T47D (cell line): ENCODE measurements at places on chromosomes 7 and 10.

DNA sequence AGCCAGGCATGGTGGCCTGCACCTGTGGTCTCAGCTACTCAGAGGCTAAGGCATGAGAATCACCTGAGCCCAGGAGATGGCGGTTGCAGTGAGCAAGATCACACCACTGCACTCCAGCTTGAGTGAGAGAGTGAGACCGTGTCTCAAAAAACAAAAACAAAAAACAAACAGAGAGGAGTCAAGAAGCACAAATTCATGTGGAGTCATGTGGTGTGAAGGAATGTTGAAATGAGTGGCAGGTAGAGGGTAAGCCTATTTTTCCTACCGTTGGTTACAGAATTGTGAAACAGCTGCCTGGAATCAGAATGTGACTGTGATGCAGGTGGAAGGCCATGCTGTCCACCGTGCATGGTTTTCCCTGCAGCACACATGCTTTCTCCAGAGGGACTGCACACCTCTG lies 23.7 kb upstream of the NUB1 start:
- DNase-seq: no peak

DNA sequence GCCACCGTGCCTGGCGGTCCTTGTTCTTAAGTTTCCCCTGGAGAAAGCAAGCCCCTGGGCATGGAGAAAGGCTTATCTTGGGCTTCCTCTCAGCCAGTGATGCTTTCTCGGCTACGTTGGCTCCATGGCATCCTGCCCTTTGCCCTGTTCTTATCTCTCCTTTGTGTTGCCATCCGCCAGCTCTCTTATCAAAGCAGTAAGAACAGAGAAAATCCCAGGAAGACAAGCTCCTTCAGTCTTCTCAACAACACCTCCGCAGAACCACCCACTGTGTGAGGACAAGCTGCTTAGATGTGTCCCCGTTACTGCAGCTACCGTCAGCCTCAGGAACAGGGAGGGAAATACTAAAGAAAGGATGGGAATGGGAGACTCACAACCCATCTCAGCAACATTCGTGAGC lies 3.3 kb downstream of the PLEKHS1 start:
- DNase-seq: no peak

DNA sequence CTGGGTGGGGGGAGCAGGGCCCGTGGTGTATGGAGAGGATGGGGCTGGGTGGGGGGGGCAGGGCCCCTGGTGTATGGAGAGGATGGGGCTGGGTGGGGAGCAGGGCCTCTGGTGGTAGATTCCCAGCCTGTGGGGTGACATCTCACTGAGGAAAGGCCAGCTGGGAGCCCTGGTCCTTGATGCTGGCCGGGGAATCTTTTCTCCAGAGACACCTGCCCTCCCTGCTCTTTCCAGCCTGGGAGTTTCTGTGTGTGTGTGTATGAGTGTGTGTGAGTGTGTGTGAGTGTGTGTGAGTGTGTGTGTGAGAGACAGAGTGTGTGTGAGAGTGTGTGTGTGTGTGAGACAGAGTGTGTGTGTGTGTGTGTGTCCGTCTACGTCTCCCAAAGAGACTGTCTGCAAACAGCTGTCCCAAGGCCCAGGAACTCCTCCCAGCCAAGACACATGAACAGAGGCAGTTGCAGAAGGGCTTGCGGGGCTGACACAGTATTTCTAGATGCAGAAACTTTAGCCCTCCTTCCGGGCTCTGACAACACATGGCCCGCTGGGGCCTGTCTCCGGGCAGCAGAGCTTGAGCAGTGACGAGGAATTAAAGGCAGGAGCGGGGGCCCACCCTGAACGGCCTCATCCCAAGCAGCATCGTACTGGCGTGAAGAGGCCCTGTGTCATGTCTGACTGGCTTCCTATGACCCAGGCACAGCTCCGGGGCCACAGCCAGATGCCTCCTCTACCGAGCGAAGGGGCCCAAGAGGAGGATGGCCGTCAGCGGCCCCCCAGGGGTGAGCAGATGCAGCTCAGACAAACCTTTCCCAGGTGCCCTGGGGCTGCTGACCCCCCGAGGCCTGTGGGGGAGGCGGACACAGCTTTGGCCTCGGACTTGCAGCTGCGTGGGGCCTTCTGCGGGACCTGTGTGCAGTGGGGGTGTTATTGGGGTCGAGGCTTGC lies 24.3 kb downstream of the FAM20C start:
- DNase-seq: no peak

- DNase-seq: no peak
These were observed 35.0 kb downstream of the VIPR2 start for GRCh38 chr7:159109653-159110035.

DNA sequence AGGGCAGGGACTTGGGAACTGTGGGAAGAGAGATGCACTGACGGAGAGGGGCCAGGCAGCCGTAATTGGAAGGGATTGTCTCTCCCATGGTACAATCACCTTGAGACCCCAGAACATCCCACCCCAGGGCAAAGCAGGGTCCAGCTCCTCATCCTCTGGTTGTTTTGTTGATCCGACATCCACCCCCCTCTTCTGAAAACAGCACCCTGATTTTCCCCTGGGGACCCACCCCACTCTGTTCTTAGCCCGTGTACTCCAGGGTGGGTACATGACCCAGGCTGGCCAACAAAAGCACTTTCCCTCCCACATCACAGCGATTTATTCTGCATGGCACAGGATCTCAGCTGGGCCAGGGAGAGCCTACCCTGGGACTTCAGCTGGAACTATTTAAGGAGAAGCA lies 14.1 kb downstream of the PDZD7 start:
- DNase-seq: no peak

DNA sequence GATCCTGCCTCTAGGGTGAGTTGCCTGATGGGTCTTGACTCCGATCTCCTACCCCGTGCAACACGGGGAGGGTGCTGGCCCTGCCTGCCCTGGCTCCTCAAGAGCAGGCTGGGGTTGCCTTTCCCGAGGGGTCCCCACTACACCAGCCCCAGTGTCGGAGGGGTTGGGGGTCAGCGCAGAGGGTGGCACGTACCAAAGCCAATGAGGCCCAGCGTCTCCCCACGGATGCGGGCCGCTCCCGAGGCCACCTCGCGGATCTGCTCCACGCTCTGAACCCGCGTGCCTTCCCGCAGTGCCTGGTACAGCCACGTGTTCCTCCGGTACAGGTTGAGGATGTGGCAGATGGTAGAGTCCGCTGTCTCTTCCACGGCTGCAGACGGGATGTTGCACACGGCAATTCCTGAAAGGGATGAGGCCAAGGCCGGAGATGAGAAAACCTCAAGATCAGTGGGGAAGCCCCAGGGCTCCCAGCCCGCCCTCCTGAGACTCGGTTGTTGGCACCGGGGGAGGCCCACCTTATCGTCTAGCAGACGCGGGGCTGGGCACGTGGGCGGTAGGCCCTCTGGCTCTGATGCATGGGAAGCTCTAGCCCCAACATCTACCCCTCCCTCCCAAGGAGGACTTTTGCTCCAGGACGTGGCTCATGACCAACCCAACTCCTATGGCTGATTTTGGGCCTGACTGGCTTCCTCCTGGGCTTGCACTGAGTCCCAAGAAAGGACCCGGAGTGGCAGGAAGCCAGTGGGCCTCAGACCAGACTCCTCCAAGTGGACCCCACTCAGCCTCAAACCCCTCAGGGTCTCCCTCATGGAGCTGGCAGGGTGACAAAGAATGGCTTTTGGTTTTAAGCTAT lies 56.1 kb downstream of the ZRANB1 start:
- no peak for DNase-seq

- no peak for DNase-seq
These were observed 184.0 kb upstream of the RNF32 start for GRCh38 chr7:156456503-156457115.

DNA sequence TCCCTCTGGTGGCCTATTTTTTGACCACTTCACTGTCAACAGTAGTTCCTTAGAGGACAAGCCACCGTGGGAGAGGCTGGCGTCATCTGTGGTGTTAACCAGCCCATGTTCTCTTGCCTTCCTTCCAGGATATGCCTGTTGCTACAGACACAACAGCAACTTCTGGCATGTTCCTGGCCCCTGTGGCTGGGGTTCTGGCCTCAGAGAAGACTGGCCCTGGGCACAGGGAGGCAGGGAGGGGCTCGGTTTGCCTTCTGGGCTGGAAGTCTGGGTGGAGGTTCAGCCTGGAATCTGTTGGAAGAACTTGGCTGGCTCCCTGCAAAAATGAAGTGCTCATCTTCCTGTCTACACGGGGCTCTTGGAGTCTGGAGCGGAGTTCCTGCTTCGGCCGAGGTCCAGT lies 25.7 kb downstream of the GOLGA7B start:
- DNase-seq: no peak

GRCh38 chr10:59276919-59277318 lies 85.4 kb downstream of the FAM13C start:
- DNase-seq: no peak

DNA sequence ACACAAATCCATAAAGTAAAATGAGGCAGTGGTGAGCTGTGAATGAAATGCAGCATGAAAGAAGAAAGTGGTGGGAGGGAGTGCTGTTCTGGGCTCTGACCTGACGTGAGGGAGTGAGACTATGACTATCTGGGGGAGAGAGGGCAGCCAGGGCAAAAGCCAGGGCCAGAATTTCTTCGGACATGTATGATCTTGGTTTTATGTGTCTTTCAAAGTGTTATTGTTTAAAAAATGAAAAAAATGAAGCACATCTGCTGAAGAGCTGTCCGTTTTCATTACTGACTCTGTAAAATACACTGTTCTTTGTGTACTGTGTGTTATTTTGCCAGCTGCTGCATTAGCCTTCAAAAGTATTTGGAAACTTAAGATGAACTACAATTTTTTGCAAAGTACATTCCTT lies 70.2 kb upstream of the KLF14 start:
- no peak for DNase-seq

- no peak for DNase-seq
These were observed 125.5 kb downstream of the TRIL start for GRCh38 chr7:28832669-28833068.

DNA sequence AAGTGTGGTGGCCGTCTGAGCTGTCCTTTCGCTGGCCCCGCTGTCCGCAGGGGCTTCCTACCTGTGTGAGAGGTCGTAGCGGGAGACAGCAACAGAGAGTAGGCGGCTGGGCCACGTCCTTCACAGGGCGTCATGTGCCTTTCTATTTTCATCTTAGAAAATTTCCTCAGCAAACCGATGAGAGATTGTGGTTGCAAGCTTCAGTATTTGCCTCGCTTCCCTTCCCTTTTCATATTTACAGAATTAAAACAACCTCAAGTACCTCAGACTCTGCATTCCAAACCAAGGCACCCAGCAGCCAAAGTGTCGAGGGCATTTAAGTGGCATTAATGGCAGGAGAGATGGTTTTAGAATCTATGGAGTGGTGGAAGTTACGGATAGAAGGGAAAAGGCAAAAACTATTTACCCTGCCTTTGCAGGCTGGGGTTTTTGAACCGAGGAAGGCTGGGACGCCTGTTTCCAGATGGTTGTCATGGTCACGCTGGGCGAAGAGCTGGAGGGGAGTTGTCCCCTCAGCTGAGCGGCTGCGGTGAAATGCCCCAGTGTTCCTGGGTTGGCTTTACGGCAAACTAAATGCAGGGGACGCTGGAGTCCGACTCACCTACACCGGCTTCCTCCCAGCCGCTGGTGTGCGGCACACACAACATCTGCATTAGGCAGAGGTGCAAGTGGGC lies 41.9 kb downstream of the WIPI2 start:
- no peak for DNase-seq

GRCh38 chr10:103367379-103367781 lies 396 bp upstream of the TAF5 start:
- DNase-seq: peak; percentile 36

DNA sequence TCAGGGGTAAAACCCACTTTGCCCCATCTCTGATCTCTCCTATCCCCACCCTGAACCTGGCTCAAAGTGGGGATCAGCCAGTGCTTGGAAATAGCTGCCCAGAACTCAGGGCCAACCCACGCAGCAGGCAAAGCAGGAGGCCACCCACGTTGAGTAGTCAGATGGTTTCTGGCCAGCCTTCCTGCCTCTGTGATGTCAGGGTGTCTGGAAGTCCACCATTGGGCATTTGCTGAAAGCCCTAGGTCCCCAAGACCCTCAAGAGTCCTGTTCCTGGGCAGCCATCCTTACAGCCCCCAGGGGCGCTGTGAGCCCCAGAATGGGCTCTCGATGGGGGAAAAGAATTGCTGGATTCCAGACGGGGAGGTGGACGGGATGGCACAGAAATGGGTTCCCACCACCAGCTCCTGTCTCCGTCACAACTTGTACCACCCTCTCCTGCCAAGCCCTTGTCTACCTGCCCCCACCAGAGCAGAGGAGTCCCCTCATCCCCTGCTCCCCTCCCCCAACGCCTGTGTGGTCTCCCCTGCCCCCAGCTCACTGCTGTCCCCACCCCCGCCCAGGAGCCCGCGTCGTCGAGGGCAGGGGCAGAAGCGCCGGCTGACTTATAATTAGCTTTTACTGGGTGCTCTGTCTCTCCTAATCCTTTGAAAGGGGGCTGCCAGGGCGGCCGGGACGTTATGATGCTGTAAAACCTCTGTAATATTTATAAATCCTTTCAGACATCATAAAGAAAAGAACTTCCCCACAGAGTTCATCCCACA lies 3.9 kb downstream of the MYL10 start:
- DNase-seq: no peak

- no peak for DNase-seq
These were observed 22.1 kb downstream of the ANTXRL start for GRCh38 chr10:46308666-46309450.

DNA sequence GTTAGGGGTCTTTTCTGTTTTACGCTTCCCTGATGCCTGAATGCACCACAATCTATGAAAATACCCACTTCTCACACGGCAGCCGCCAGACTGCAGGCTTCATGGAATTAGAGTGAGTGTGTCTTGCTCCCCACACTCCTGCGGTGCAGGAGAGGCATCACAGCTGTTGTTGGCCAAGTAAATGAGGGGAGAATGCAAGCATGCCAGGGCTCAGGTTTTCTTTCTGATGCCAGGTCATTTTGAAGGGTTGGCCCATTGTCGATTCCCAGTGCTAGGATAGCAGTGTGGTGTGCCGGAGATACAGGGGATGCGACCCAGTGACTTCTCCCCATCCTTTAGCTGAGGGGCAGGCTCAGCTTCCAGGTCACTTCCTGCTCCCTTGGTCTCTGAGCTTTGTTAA lies 16.3 kb downstream of the CXCL12 start:
- no peak for DNase-seq

GRCh38 chr7:145624618-145625017 lies 492.0 kb upstream of the CNTNAP2 start:
- no peak for DNase-seq

DNA sequence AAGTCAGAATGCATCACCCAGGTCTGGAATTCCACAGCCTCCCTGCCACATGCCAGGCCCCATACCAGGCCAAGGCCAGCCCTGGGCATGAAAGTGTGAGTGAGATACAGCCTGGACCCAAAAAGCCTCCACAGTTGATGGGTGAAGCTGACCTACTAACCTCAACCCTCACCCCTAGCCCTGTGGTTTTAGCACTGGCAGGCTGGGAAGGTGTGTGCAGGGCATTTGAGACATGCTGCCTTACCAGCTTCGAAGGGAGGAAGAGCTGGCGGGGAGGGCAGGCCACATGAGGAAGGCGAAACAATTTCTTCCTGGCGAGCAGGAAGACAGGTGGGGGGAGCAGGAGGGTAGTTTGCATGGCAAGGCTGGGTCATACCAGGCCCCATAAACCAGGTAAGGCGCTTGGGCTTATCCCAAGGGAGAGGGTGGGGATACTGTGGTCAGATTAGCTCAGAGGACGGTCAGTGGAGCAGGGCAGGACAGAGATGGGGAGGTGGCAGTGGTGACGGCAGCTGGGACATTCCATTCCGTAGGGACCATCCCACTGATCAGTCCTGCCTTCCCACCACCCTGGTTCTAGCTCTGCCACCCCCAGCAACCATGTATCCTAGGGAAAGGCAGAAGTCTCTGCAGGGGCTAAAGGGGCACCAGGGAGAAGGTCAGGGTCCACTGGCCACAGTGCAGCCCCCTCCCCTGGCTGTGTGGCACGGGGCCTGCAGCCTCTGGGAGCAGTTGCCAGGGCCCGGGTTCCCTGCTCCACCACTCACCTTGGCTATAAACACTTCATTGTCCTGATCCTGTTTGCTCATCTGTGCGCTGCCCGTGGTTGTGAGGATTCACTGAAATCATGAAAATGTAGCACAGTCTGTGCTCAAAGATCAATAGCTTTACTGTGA lies 155.8 kb downstream of the NRF1 start:
- DNase-seq: no peak
